ENCODE measurements at places on chromosomes 7 and 10. TPM values are rescaled to one million over a fixed set of nuclear protein-coding genes. Genes with fewer than 3 reads are reported as not detected.

The SLC16A9 gene
- total RNA-seq: 0.23 TPM

The SPDYE1 gene
- total RNA-seq: not detected

The MLXIPL gene
- not detected for total RNA-seq

The GNG11 gene
- total RNA-seq: 2.8 TPM

The AS3MT gene
- total RNA-seq: 5.9 TPM

The GPR37 gene
- 0.30 TPM for total RNA-seq

The OR2A42 gene
- not detected for total RNA-seq

The SFRP4 gene
- total RNA-seq: 65.8 TPM

The SLC13A1 gene
- total RNA-seq: not detected

The CD36 gene
- 132 TPM for total RNA-seq

The PIK3AP1 gene
- under 0.01 TPM for total RNA-seq

The CUBN gene
- total RNA-seq: 3.4 TPM

The IDI2 gene
- not detected for total RNA-seq

The AASS gene
- 23.1 TPM for total RNA-seq

The OGDHL gene
- total RNA-seq: 0.12 TPM
